ENCODE measurements at places on chromosomes 16 and 17. TPM values are rescaled to one million over a fixed set of nuclear protein-coding genes. Genes with fewer than 3 reads are reported as not detected.

DNA sequence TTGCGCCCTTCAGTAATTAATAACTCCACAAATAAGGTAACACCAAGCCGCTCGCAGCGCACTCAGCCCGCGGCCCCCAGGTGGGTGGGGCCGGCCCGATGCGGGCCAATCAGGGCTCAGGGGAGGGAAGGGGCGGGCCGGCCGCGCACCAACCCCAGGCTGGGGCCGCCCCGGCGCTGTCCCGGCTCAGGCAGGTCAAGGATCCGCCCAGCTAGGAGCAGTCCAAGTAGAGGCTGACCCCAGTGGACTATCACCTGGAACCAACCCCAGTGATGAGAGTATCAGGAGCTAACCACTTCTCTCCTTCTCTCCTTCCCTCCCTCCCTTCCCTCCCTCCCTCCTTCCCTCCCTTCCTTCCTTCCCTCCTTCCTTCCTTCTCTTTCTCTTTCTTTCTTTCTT, 110.8 kb downstream of the C16orf78 start:
- no peak overlapping the region for H3K27ac ChIP-seq
- no peaks in the 10 kb centered on the region for H3K27me3 ChIP-seq
- no peak overlapping the region for H3K4me3 ChIP-seq
- no peaks in the 10 kb centered on the region for H3K4me1 ChIP-seq
- no peak for DNase-seq

- no peaks in the 10 kb centered on the region for H3K36me3 ChIP-seq
- no peaks in the 10 kb centered on the region for H3K4me1 ChIP-seq
- DNase-seq: no peak
- no peaks in the 10 kb centered on the region for H3K27me3 ChIP-seq
- no peak overlapping the region for H3K4me3 ChIP-seq
Observed at GRCh38 chr17:16472539-16472938, 19.5 kb downstream of the LRRC75A start.

DNA sequence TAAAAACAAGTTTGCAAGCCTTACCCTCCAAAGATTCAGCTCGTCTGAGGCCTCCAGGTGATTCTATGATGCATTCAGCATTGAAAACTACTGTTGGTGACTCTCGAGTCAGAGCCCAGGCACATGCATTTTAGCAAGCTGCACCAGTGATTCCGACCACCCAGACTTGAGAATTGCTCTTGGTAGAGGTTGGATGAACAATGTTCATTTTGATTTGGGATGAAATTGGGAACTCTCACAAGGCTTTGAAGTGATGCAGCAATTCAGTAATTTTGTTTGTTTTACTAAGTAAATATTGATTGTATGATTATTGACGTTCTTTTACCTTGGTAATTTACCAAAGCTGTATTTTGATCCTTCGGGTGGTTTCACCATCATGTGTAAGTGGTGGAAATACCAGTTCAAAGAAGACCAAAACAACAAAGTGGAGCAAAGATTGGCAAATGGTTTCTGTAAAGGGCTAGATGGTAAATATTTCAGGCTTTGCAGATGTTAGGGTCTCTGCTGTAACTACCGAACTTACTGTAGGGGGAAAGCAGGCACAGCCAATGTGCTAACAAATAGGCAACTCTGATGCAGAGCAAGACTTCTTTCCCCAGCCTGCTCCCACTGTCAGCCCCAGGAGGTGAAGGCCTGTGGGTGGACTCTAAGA, 11.8 kb downstream of the ALDH3A2 start:
- no peak overlapping the region for H3K27ac ChIP-seq
- H3K27me3 ChIP-seq: no peaks in the 10 kb centered on the region
- H3K4me1 ChIP-seq: no peaks in the 10 kb centered on the region
- H3K4me3 ChIP-seq: no peak overlapping the region
- DNase-seq: no peak

- H3K36me3 ChIP-seq: no peaks in the 10 kb centered on the region
- no peak overlapping the region for H3K27ac ChIP-seq
- no peaks in the 10 kb centered on the region for H3K4me1 ChIP-seq
Observed at GRCh38 chr16:84408314-84408690, 40.0 kb downstream of the ATP2C2 start.

GRCh38 chr16:77221482-77221881, 22.3 kb downstream of the SYCE1L start:
- no peak overlapping the region for H3K4me3 ChIP-seq
- DNase-seq: no peak
- H3K27ac ChIP-seq: no peak overlapping the region

DNA sequence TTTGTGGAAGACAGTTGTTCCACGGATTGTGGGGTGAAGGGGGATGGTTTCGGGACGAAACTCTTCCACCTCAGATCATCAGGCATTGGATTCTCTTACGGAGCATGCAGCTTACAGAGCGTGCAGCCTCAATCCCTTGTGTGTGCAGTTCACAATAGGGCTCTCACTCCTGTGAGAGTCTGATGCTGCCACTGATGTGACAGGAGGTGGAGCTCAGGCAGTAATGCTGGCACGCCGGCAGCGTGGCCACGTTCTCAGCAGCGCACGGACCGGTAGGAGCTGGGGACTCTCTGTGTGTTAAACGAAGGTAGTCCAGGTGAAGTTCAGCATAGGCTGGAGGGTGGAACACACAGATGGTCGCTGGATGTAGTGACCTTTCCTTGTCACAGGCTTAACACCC, 37.8 kb downstream of the SEC14L1 start:
- no peak overlapping the region for H3K27ac ChIP-seq
- DNase-seq: no peak
- H3K27me3 ChIP-seq: no peaks in the 10 kb centered on the region
- no peak overlapping the region for H3K4me3 ChIP-seq
- H3K4me1 ChIP-seq: peaks cover 34% of the 10 kb centered on the region
- H3K36me3 ChIP-seq: no peaks in the 10 kb centered on the region

GRCh38 chr17:37385474-37385990, 9.7 kb downstream of the C17orf78 start:
- no peak for DNase-seq
- no peaks in the 10 kb centered on the region for H3K27me3 ChIP-seq

- peaks cover 51% of the 10 kb centered on the region for H3K27me3 ChIP-seq
- no peak for DNase-seq
- no peaks in the 10 kb centered on the region for H3K36me3 ChIP-seq
Observed at GRCh38 chr17:50633683-50634082, 998 bp upstream of the ABCC3 start.

DNA sequence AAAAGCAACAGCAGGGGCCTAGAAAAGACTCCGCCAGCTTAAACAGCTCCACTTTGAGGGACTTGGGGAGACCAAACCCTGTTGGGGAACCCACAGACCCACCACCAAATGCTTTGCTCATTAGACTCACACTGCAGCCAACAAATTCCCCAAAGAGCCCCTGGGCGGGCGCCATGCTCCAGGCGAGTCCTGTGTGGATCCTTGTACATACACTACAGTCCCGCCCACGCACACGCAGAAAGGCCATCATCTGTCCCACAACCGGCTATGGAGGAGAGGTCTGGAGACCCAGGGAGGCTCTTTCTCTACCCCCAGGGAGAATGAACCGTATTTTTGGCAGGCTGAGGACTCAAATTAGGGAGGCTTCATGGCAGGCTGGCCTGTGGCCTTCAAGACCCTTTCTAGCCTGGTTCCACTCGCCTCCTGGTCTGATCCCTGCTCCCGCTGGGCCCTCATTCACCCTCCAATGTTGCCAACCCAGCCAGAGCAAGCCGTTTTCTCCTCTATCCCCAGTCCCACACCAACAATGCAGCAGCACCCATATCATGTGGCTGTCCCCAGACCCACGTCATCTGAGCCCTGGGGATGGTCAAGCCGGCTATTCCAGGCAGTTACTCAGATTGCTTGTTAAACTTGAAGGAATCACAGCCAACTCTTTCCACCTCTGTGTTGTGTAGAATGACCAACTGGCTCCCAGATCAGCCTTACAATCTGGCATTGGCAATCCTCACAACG, 27.2 kb downstream of the ZNF423 start:
- no peak overlapping the region for H3K4me3 ChIP-seq
- no peaks in the 10 kb centered on the region for H3K36me3 ChIP-seq
- DNase-seq: no peak
- no peaks in the 10 kb centered on the region for H3K27me3 ChIP-seq
- no peaks in the 10 kb centered on the region for H3K4me1 ChIP-seq

DNA sequence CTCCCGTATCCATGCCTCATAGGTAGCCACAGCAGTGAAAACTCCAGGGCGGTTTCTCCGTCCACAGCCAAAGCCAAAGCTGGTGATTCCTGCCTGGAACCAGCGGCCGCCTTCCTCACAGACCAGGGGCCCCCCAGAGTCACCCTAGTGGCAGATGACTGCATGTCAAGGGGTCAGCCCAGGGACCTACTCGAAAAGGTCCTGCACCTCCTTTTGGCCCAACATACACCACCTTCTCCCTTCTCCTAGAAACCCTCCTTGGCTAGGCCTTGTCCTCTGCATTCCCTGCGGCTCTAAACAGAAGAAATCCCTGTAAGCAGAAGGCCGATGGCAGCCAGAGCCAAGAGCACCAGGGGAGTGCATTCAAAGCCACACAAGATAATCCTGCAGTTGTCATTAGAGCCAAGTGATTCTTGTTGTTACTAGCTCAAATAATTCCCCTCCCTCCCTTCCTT, 6.1 kb downstream of the PRSS36 start:
- no peak overlapping the region for H3K27ac ChIP-seq
- no peak for DNase-seq
- H3K27me3 ChIP-seq: no peaks in the 10 kb centered on the region
- H3K4me1 ChIP-seq: peaks cover 15% of the 10 kb centered on the region
- no peaks in the 10 kb centered on the region for H3K36me3 ChIP-seq
- H3K4me3 ChIP-seq: no peak overlapping the region

DNA sequence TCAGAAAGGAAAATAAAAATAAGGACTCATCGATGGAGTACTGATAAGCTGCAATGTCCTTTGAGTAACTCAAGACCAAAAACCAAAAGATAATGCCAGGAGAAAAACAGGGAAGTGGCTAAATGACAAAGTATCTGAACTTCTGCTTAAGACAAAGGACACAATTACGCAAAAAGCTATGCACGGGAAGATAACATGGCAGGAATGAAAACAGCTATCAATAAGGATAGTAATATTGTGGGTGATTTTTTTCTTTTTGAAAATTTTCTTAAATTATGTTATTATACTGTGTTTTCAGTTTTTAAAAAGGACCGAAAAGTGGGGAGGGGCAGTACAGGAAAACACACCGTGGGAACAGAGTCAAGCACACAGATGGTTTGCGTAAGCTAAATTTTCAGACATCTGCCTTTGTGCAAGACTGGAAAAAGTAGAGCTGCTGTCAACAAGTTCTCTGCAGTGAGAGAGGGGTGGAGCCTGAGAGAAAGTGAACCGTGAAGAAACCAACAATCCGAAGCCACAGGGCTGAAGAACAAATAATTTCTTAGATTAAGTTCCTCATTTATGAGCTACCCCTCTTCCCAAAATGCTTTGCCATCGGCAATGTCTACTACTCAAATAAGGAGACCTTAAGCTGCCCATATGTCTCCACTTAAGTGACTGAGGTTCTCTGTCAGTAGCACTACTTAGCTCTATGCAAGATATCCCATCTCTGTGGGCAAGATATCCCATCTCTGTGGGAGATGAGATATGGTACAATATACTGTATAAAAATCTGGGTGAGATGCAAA, 99.9 kb upstream of the CORO6 start:
- H3K36me3 ChIP-seq: no peaks in the 10 kb centered on the region
- peaks cover 71% of the 10 kb centered on the region for H3K4me1 ChIP-seq
- peak overlapping the region; percentile 5 for H3K27ac ChIP-seq
- DNase-seq: peak; percentile 57

GRCh38 chr17:67642488-67642887, 75.2 kb upstream of the NOL11 start:
- no peaks in the 10 kb centered on the region for H3K27me3 ChIP-seq
- no peak overlapping the region for H3K27ac ChIP-seq
- H3K4me1 ChIP-seq: no peaks in the 10 kb centered on the region
- no peaks in the 10 kb centered on the region for H3K36me3 ChIP-seq

DNA sequence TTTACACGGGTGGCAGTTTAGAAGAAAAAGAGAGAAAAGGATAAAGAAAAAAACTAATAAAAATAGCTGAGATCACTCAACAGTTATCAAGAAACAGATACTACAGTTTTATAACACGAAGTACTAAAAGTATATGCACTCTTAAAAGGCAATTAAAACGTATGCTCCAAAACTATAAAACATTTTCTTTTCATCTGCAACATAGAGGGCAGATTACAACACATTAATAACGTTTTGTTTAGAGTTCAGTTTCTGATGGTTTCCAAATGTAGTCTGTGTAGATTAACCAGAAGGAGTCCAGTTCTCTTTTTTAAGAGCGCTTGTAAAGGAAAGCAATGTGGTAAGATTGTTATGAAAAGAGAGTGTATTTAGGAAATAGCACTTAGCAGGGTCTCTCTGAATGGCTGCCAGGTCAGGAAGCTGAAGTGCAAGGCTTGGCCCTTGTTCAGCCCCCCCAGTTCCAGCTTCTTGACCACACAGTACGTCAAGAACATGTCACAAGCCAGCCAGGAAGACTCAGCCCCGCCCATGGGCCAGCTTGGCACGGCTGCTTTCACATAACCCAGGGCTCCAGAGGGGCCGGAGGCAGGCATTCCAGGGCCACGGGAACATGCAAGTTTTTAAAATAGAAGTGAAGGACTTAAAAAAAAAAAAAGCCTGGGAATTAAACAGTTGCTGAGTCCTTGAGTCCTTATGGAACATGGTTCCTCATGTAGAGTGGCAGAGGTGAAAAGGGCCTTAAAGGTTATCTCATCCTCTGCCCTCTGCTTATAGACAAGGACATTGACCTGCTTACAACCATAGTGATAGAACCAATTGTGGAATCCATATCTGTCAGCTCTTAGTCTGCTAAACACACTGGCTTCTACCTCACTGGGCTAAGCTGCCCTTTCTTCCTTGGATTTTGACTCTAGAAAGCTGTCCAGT, 147.4 kb upstream of the TBX2 start:
- DNase-seq: no peak
- H3K4me1 ChIP-seq: no peaks in the 10 kb centered on the region
- H3K4me3 ChIP-seq: no peak overlapping the region
- H3K36me3 ChIP-seq: no peaks in the 10 kb centered on the region
- H3K27ac ChIP-seq: no peak overlapping the region
- H3K27me3 ChIP-seq: no peaks in the 10 kb centered on the region

DNA sequence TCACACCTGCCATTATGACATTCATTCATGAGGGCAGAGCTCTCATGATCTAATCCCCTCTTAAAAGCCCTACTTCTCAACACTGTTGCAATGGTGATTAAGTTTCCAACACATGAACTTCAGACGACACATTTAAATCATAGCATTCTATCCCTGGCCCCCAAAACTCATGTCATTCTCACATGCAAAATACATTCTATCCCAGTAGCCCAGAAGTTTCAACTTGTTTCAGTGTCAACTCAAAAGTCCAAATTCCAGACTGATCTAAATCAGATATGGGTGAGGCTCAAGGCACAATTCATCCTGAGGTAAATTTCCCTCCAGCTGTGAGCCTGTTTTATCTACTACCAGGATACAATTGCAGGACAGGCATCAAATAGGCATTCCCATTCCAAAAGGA, 25.2 kb downstream of the LYRM1 start:
- H3K4me3 ChIP-seq: no peak overlapping the region
- H3K27ac ChIP-seq: no peak overlapping the region
- H3K36me3 ChIP-seq: peaks cover 9% of the 10 kb centered on the region
- no peaks in the 10 kb centered on the region for H3K27me3 ChIP-seq
- no peaks in the 10 kb centered on the region for H3K4me1 ChIP-seq

TBC1D3B gene
- polyA plus RNA-seq: not detected

NPIPA7 gene
- not detected for polyA plus RNA-seq

CENPX gene
- polyA plus RNA-seq: 70.8 TPM

CIITA gene
- 0.08 TPM for polyA plus RNA-seq

MED13 gene
- polyA plus RNA-seq: 1.8 TPM

MPV17L gene
- not detected for polyA plus RNA-seq

CEMP1 gene
- polyA plus RNA-seq: 5.0 TPM

ADAD2 gene
- polyA plus RNA-seq: not detected

HOXB5 gene
- polyA plus RNA-seq: not detected

C16orf46 gene
- 0.49 TPM for polyA plus RNA-seq

TNRC6C gene
- polyA plus RNA-seq: 9.4 TPM

DNAH9 gene
- polyA plus RNA-seq: not detected

Measured in CD4-positive, alpha-beta memory T cell (primary cell).